ENCODE measurements at places on chromosomes 16 and 17. TPM values are rescaled to one million over a fixed set of nuclear protein-coding genes. Genes with fewer than 3 reads are reported as not detected.
A peak's percentile ranks its signal among the peaks of the same experiment; 100 is the strongest.

DNA sequence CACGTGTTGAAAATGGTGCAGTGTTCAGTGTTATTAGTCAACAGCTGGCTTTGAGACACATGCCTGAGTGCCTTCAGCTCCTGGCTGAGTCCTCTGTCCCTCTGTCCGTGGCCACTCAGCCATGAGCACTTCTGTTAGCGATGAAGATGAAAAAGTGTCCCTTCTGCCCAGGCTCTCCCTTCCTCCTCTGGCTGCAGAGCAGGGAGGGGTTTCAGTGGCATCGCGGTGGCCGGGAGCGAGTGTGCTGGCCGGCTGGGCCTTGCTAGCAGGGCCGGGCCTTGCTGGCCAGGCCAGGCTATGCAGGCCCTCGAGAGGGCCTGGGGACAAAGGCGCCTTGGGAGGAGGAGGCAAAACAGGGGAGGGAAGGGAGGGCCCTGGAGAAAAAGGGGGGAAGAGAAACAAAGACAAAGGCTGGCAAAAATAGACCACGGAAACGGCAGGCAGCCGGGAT is 47.7 kb downstream of the CMIP start:
- DNase-seq, result no peak

The LLGL2 gene
- 42.5 TPM for total RNA-seq

The SPATA32 gene
- total RNA-seq, result 0.27 TPM

The CD300LB gene
- total RNA-seq, result 0.81 TPM

DNA sequence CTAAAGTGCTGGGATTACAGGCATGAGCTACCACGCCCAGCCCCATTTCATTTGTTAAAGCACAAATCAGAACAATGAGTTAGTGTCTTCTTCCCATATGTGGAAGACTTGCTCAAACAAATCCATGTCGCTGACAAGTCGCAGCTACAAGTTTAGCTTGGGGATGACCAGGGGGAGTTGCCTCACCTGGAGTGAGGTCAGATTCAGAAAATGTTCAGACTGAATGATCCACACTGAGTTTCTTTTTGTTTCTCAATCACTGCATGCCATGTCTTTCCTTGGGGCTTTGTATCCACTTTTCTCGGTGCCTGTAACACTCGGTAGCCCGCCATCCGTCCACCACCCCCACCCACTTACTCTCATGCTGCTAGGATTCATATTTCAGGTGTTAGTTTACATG is 437.3 kb upstream of the DYNLRB2 start:
- DNase-seq, result no peak

DNA sequence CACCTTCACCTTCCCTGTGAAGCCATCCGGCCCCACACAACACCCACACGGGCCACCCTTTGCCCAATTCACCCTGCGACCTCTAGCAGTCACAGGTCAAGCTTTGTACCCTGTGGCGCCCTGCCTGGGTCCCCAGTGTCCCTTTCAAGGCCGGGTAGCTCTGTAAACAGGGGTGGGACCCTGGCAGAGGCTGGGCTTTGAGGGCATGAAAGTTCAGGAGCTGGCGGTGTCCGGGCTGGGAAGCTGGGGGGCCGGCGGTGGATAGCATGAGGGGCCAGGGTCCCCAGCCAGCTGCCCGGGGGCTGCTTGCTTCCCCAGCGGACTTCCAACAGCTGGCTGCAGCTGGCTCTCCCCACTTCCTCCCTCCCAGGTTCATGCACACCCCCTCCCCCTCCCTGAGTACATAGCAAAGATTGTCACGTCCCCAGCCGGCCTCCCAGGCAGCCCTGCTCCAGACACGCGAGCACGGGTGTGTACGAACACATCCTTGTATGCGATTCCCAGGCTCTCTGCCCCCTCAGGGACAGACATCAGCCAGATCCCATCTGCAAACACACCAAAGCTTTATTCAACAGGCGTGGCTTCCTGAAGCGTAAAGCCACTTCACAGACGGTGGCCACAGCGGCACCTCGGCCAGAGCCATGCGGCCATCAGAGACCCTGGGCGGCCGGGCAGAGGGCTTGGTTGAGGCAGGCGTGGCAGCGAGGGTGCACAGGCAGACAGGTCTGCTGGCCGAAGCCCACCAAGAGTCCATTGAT is 8.2 kb downstream of the NTHL1 start:
- DNase-seq, result no peak

- no peak for DNase-seq
Observed at GRCh38 chr16:12057266-12057665, 80.7 kb downstream of the SNX29 start.

DNA sequence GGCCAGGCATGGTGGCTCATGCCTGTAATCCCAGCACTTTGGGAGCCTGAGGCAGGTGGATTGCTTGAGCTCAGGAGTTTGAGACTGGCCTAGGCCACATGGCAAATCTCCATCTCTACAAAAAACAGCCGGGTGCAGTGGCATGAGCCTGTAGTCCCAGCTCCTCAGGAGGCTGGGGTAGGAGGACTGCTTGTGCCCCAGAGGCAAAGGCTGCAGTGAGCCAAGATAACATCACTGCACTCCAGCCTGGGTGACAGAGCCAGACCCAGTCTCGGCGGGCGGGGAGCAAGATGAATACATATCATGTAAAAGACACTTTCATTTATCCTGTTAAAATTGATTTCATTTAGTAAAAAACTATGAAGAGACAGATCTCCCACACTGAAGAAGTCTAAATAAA is 54.6 kb downstream of the CREBBP start:
- DNase-seq, result no peak

The C16orf86 gene
- total RNA-seq, result 15.9 TPM

GRCh38 chr16:24052329-24053098 is 203.6 kb upstream of the CACNG3 start:
- no peak for DNase-seq

GRCh38 chr17:65515512-65515911 is 45.9 kb downstream of the AXIN2 start:
- no peak for DNase-seq

The SPNS3 gene
- 65.4 TPM for total RNA-seq

DNA sequence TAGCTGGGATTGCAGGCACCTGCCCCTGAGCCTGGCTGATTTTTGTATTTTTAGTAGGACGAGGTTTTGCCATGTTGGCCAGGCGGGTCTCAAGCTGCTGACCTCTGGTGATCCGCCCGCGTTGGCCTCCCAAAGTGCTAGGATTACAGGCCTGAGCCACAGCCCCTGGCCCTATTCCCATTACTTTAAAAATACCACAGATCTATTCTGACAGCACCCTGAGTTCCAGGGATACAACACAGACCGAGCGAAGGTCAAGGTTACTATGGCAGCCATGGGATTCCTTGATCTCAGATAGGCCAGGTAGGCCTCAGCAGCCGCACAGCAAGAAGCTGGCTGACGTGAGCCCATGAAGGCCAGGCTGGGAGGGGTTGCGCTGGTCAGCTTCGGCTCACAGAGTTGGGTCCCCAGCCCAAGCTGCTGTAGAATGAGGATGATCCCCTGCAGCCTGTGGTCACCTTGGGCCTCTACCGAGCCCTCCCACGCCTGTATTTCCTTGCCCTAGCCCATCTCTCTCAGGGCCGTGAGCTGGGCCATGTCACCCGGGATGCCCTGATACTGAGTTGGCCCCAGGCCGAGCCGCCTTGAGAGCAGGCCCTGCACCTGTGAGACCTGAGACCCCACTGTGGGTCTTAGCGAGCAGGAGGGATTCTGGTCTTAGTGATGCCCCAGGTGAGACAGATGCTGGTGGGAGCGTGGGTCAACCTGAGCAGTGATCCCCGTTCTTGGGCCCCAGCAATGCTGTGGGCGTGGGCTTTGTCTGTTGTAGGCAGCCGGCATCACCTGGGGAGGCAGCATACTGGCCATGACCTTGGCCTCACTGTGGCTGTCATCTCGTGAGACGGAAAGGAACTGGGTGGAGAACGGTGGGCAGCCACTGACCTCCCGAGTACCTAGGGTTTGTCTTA is 16.9 kb upstream of the RNF213 start:
- no peak for DNase-seq

GRCh38 chr17:10814075-10814474 is 10.2 kb upstream of the TMEM238L start:
- DNase-seq, result no peak

GRCh38 chr16:30927789-30928378 is 4.5 kb downstream of the FBXL19 start:
- no peak for DNase-seq

The TBC1D3I gene
- total RNA-seq, result 0.54 TPM

DNA sequence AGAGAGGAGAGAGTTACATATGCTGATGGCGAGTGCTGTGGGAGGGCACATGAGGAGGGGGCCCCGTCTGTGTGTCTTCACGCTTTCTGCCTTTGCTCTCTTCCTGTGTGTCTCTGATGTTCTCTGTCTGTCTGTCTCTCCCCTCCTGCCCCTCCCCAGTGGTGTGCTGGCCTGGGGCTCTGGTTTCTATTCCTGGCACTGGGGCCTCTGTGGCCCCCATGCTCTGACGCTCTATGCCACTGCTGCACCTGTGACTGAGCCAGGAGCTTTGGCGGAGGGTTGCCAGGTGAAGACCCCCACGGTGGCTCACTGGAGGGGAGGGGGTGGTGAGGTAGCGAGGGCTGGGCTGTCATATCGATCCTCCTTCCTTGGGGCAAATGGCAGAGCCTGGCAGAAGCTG is 24.6 kb upstream of the BRD7 start:
- DNase-seq, result no peak

GRCh38 chr16:20175358-20175757 is 101.7 kb upstream of the GPR139 start:
- DNase-seq, result no peak

The SLC38A8 gene
- not detected for total RNA-seq

The SDR42E2 gene
- total RNA-seq, result 0.27 TPM

GRCh38 chr16:87161822-87162676 is 155.1 kb downstream of the C16orf95 start:
- DNase-seq, result peak; percentile 29

DNA sequence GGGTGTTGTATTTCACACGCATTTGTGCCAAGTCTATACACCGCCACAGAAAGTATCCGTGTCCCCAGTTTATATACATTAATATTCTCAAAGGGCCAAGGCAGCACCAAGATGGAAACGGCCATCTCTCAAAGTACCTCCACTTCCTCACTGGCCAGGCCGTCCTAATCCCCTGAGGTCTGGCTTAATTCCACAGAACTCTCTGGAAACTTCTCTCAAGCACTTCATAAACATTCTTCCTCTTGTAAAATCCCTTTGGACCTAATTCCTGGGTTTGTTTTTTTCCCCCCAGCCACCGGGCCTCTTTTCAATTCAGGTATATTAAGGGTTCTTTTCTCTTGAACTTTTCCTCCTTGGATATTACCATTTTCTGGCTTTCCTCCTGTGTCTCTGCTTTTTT is 5.1 kb upstream of the ERN1 start:
- no peak for DNase-seq

DNA sequence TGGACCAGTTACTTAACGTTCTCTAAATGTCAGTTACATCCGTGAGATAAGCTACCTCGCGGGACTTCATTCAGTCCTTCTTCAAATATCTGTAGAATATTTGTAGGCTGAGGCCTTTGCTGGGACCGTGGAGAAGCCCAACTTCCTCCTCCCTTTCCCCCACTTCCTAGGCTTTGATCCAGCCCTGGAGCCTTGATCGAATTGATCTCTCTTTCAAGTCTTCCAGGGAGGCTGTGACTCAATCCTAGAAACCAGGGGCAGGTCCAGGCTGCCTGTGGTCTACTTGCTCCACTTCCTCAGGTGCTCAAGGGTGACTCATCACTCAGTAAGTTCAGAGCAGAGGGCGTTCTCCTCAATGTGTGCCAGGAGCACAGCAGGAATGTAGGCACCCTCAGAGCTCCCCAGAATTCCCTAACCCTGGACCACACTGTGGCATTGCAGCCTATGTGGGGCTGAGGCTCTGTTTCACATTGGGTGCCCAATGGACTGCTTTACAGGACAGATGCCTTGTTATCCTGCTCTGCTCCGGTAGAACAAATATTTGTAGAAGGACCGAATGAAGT is 11.2 kb upstream of the CEP20 start:
- peak; percentile 15 for DNase-seq

DNA sequence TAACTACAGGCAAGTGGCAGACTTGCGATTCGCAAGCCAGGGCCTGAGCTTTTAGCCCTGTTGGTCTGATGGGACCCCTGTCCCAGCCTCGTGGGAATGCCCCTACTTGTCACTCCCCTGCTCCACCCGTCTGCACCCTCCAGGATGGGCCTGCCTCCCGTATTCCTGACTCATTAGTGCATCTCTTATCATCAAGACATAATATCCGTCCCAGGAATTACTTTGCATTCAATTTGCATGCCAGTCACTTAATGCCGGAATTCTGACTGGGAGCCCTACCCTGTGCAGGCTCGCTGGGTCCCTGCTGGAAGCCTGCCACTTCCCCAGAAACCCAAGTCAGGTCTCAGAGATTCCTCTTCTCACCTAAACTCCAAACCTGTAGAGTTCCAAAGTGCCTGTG is 3.3 kb downstream of the PRSS53 start:
- no peak for DNase-seq

DNA sequence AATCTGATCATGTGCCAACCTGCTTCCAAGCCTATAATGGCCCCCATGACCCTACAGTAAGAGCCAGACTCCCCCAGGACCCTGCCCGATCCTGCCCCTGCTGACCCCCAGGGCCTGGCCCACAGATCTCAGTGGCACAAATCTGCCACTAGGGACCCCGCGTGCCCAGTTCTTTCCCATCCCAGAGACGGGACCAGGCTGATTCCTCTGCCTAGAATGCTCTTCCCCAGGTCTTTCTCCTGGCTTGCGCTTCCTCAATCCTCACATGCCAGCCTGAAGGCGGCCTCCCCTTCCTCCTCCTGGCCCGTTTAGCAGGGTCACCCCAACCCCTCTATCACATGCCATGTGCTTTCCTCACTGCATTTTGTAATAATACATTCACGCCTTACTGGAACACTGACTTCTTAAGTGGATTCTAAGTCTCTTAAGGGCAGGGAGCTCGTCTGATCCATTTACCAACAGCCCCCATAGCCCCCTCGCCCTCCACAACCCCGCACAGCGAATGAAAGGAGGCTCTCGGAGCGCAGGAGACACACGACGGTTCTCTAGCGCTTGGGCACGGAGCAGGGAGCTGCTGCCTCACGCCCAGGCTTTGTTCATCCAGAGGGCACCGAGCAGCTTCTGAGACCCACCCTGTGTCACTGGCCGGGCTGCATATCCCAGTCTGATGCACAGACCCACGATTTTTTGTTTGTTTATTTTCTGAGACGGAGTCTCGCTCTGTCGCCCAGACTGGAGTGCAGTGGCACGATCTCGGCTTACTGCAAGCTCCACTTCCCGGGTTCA is 1.2 kb downstream of the TRIM65 start:
- no peak for DNase-seq

DNA sequence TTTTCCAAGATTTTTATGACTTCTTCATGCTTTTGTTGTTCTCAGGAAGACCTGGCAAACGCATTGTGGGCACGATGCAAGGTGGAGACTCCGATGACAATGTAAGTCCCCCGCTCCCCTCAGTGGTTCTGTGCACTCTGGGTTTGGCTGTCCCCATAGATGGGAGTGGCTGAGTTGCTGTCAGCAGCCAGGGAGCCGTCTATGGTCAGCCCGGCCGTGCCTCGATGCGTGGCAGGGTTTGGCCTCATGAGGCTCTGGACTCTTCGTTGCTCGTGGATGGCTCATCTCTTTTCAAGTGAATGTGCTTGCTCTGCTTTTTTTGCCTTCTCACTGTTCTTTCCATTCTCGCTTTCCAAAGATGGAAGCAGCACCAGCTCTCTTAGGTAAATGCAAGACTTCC is 31.9 kb downstream of the CLUAP1 start:
- no peak for DNase-seq

The RBFOX1 gene
- not detected for total RNA-seq

GRCh38 chr16:1330260-1330914 is 3.1 kb upstream of the BAIAP3 start:
- DNase-seq, result no peak

GRCh38 chr16:5639531-5639930 is 541.9 kb upstream of the EEF2KMT start:
- DNase-seq, result no peak

The EIF3CL gene
- total RNA-seq, result 249 TPM
